AG09309 (cell line): ENCODE measurements at places on chromosomes 3 and 15.

DNA sequence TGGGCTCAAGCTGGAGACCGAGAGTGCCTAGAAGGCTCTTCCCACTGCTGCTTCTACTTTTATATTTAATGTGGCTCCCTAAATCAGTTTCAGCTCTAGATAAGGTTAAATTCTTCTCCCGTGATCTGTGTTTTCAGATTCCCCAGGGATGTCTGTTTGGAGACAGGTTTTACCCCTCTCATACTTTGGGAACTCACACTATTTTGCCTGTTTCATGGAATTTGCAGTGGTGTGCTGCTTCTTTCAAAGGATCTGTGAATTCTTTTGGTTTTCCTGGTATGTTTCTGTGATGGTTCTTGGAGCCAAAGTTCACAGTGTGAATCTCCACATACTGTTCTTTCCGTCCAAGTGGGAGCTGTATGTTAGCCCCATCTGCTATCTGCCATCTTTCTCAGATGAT, 238.3 kb upstream of the SLITRK3 start:
- no peak for DNase-seq

GRCh38 chr3:157204431-157204830, 44.5 kb upstream of the CCNL1 start:
- peak; percentile 29 for DNase-seq

DNA sequence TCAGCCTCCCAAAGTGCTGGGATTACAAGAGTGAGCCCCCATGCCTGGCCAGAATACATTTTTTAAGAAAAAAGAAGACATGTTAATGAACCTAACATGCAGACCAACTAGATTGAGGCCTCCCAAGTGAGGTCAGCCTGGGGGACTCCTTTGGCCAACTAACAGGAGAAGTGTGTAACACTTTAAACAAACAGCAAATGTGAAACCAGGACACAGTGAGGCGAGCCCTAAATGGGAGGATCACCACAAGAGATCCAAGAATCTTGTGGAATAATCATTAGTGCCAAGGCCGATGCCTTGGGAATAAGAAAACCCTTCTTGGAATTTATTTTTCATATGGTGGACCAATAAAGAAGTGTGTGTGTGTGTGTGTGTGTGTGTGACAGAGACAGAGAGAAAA, 73.9 kb downstream of the ATP10A start:
- no peak for DNase-seq

GRCh38 chr3:99686955-99687612, 48.7 kb downstream of the COL8A1 start:
- DNase-seq, result no peak

DNA sequence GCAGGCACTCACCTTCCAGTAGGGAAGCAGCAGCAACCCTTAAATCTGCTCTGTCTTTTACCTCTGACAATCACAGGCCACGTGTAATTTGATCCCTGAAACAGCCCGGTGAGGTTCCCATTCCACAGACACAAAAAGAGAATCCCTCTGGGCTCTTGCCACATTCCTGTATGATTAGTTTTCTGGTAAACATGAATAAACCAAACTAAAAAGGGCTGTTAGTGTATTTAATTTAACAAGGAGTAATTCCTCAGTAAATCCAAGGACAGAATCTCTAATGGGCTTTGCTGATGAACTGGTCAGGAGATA, 186.9 kb downstream of the FAM43A start:
- no peak for DNase-seq

DNA sequence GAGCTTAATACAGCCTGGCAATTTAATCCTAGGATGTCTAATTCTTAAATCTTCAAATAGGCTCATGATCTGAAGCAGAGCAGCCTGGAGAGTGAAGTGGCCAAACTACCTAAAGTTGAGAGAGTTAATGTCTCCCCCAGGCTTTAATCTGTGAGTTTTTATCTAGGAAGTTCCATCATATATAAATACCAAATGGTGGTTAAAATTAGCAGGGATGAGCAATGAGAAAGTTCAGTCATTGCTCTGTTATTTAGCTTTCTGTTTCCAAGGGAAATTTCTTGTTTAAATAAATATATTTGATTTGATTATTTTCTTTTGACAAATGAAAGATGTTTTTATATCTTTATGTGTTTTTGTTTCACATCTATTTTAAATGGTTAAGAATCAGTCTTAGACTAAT, 274.4 kb upstream of the UMPS start:
- no peak for DNase-seq

DNA sequence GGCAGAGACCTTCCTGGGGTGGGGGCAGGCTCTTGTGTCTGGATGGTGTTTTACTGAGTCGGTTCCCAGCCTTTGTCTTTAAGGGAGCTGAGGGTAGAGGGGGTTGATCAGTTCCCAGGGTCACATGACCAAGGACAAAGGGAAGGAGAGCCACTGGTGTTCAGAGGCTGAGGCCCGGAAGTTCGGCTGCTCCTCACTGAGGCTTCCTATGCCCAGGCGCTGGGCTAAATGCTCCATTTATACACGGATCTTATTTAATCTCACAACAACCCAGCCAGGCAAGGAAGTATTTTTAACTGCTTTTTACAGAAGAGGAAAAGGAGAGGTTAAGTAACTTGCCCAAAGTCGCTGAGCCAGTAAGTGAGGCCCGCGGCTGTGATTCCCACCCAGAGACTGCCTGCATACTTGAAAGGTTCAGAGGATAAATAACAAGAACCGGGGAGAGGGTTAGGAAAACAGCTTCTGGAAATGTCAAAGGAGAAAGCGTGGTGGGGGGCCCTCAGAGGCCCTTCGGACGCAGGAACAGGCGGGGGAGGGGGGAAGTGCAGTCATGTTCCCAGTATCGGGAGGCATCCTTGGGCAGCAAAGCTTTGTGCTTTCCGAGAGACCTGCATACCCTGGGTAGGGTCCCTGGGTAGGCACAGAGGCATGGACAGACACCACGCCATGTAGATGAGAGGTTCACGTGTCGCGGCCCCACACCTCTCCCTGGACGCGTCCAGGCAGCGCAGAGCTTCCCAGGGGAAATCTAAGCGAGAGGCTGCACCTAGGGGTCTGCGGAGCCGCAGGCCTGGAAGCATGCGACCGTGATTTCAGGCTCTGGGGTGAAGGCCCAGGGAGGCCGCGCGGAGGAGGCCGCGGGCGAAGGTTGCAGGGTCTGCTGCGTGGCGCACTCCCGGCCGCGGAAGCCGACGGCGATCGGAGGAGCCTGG, 21.3 kb downstream of the EPHB3 start:
- DNase-seq, result no peak

- DNase-seq, result no peak
Observed at GRCh38 chr3:189490337-189490736, 140.9 kb upstream of the TP63 start.

GRCh38 chr15:69380100-69380725, 33.9 kb upstream of the KIF23 start:
- DNase-seq, result no peak

- no peak for DNase-seq
Observed at GRCh38 chr3:45724911-45725310, 35.7 kb downstream of the SACM1L start.

GRCh38 chr15:55499151-55499550, 8.9 kb downstream of the DNAAF4 start:
- DNase-seq, result no peak

GRCh38 chr15:51218299-51218938, 120.0 kb downstream of the CYP19A1 start:
- DNase-seq, result no peak

DNA sequence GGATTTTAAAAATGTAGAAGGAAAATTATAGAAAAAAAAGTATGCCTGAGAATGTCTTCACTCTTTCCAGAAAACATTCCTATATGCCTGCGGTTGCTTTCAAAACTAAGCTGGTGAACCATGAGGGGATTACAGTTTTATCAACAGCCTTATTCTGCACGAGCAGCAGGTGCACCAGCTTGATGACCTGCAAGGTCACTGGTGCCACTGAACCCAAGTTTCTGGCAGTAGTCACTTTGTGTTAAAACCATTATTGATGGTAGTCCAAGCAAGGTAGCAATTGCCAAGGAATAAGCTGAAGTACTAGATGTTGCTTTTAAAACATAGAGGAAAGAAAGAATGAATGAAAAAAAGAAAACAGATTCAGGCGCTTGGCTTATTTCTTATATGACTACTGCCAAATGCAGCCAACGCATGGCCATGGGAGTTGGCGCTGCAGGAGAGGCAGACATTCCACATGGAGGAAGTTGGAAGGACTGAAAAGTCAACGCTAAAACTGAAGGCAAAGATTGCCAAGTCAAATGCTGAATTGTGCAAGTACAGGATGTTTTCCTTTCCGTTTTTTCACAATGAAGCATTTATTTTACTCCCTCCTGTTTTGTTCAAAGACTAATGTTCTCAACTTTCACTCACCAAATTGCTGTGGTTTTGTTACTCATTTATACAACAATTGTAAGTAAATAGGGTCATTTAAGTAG, 601.4 kb downstream of the CADM2 start:
- DNase-seq, result no peak

GRCh38 chr3:15083252-15083651, 15.7 kb downstream of the RBSN start:
- no peak for DNase-seq

DNA sequence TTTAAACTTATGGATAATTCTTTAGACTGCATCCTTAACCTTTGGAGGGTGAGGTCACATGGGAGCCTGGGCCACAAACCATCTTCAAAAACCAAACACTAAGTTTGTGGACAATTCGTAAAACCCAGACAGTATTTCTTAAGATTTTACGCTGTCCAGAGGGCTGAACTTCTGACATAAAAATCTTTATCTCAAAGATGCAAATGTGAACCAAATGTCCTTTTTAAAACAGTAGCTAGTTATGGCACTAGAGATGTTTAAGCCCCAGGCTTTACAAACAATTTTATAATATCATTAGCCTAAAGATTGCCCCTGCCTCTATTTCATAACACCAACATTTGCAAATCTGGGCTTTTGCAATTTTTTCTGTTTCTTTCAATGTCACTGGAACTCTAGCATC, 287.2 kb downstream of the SATB1 start:
- no peak for DNase-seq

DNA sequence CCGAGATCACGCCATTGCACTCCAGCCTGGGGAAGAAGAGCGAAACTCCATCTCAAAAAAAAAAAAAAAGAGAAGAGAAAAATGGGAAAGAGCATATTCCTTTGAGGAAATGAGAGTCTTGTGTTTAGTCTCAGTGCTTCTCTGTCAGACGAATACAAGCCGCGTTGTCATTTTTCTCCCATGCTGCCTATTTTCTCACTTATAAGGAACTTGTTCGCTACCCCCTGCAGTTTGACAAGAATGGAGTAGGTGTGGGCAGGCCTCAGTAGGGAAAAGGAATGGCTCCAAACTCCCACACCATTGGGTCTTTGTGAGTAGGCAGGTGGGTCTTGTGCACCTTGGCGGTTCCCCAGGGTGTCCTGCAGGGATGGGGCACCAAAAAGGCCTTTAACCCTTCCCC, 6.5 kb downstream of the GPR160 start:
- DNase-seq, result no peak

GRCh38 chr3:8539419-8539818, 37.8 kb downstream of the LMCD1 start:
- no peak for DNase-seq

DNA sequence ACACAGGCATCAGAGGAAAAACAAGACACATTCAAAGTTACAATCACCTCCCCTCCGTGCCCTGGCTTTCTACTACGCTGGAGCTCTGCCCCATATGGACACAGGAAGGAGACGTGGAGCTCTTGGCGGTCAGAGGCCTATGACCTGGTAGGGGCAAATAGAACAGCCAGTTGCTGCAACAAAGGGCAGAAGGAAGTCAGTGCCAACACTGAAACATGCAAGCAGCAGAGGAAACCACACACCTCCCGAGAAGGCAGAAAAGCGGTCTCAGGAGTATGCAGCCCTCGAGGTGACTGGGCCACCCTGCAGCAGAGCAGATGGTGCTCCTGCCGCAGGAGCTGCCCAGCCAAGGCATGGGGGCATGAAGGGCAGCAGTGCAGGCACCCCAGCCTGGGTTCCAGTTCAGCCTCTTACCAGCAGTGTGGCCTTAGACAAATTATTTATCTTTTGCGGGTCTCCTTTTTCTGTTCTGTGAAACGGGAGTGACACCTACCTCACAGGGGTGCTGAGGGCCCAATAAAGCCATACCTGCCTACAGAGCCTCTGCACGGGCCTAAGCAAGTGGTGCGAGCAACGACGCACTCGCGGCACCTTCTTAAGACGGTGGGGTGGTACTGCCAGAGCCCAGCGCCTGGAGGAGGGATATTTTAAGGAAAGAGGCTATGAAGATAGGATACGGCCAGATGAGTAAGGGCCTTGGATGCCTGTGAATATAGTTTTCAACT, 8.6 kb downstream of the ZXDC start:
- no peak for DNase-seq

DNA sequence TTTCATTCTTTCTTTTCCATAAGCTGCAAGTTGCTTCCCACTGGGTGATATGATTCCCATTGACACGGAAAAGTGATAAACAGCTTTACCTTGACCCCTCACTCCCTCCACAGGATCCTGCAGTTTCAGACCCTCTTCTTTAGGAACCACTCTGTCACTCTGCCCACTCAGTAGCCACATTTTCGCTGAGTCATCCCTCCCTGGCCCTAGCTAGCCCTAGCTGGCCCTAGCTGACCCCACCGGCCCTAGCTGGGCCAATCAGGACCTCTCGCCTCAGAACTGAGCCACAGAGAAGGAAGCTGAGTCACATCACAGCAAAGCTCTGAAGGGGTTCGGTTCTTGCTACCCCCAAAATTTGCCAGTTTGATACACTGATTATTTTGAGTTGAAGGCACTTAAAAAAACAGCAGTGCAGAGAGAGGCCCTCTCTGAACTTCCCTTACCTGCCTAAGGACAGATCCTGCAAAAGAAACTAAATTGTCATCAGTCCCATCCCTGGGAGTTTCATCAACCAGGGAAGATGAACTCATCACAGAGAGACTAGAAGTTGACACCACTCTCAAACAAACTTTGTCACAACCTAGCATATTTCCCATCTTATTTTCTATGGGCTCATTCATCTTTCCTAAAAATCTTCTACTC, 233.5 kb upstream of the PROK2 start:
- no peak for DNase-seq

- no peak for DNase-seq
Observed at GRCh38 chr3:185024406-185024805, 128.5 kb downstream of the C3orf70 start.

GRCh38 chr3:128297401-128298138, 144.3 kb downstream of the EEFSEC start:
- peak; percentile 16 for DNase-seq

DNA sequence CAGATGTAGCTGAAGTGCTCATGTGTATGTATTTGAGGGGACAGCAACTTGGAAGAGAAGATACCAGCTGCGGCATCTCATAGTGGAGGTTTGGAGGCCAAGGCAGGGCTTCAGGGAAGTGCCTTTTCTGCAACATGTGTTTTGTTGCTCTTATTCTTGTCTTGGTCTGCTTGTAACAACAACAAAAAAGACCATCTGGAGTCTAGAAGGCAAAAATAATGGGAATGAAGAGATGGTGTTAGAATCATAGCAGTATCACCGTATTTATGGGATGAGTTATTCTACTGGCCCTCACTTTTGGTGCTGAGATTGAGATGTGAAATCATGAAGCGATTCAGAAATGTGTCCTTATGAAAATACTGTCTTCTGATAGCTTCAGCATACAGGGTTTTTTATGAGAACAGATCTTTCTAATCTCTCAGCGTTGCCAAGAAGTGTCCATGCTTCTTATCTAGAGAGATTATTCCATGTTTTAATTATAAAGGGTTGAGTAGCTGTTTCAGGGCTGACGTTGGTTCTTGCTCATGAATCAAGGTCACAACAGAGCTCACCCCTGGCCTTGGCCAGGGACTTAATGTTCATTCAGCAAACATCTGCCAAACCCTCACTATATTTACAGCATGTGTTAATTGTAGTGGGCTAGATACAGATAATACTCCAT, 58.0 kb downstream of the ITPR1 start:
- no peak for DNase-seq

- no peak for DNase-seq
Observed at GRCh38 chr15:38620851-38621594, 56.4 kb upstream of the RASGRP1 start.

- no peak for DNase-seq
Observed at GRCh38 chr3:181998828-181999227, 287.1 kb downstream of the SOX2 start.
